ENCODE measurements at places on chromosomes 5 and 9.

GRCh38 chr5:16897284-16897704 is 38.8 kb downstream of the MYO10 start:
- no peak for DNase-seq

- DNase-seq, result peak; percentile 58
These were observed 89.4 kb downstream of the RGS7BP start for GRCh38 chr5:64595031-64595855.

- DNase-seq, result no peak
These were observed 6.7 kb downstream of the N4BP3 start for GRCh38 chr5:178119915-178120606.

GRCh38 chr5:56598941-56599340 is 216.4 kb upstream of the MAP3K1 start:
- DNase-seq, result no peak

- peak; percentile 89 for DNase-seq
These were observed at the start of gene ASS1 for GRCh38 chr9:130444565-130445221. TSS of gene ASS1 (plus strand) at chr9:130444961. CDS start at chr9:130452229, 7,268 bp downstream.

GRCh38 chr5:150653145-150653761 is 7.8 kb upstream of the MYOZ3 start:
- DNase-seq, result no peak

- DNase-seq, result no peak
These were observed 40.1 kb downstream of the PHAX start for GRCh38 chr5:126640866-126641265.

GRCh38 chr5:105907016-105907415 is 1763.7 kb downstream of the EFNA5 start:
- DNase-seq, result no peak
